ENCODE measurements at places on chromosomes 1 and 21.

DNA sequence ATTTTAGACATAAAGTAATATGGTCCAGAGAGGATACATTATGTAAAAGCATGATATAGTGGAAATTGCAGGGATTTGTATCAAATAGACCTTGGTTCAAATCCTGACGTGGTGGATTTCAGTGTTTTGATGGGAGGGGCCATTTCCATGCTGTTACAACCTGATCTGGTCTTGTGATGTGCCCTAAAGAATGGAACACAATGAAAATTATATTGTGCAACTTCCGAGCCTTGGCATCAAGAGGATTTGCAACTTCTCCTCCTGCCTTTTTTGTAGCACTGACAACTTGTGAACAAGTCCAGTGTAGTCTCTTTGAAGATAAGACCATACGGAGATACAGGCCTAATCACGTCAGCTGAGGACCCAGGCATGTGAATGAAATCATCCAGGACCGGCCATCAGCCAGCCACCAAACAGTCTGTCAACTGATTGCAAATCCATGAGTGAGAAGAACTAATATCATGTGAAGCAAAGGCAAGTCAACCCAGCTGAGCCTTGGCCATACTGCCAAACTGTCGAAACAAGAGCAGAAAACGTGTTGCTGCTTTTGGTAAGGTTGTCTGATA, 412.1 kb downstream of the DPYD start:
- DNase-seq: no peak

GRCh38 chr1:21938732-21939538, 1.8 kb upstream of the HSPG2 start:
- DNase-seq: no peak

GRCh38 chr1:177255411-177255810, 84.7 kb downstream of the BRINP2 start:
- no peak for DNase-seq

DNA sequence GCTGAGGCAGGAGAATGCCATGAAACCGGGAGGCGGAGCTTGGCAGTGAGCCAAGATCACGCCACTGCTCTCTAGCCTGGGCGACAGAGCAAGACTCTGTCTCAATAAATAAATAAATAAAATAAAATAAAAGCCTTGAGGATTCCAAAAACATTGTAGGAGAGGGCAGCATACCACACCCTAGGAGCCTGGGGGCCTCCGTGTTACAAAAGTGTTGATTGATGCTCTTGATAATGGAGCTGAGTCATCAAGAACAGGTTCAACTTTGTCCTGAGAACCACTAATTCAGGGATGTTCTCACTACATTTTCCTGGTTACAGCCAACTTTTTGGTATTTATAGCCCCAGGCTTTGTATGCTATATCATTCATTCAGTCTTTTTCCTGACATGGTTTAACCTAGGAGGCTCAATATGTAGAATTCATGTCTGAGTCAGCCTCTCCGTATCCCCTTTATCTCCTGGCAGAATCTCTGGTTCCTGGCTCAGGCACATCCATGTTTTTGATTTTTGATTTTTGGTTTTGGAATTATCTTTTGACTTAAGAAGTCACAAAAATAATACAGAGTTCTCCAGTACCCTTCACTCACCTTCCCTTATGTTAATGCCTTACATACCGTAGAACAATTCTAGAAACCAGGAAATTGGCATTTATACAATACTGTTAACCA, 69.4 kb downstream of the LRRC8D start:
- DNase-seq: no peak

DNA sequence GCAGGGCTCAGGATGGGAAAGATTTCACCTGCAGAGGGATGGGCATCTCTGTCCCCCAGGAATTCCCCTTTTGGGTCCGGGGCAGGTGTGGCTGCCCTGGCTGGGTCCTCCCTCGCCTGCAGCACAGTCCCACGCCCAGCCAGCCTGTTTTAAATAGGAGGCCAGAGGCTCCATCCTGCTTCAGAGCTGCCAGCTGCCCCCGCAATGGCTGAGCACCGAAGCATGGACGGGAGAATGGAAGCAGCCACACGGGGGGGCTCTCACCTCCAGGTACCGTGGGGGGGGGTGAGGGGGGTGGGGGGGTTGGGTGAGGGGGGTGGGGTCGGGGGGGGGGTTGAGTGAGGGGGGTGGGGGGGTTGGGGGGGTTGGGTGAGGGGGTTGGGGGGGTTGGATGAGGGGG, 3.6 kb downstream of the SCNN1D start:
- no peak for DNase-seq

DNA sequence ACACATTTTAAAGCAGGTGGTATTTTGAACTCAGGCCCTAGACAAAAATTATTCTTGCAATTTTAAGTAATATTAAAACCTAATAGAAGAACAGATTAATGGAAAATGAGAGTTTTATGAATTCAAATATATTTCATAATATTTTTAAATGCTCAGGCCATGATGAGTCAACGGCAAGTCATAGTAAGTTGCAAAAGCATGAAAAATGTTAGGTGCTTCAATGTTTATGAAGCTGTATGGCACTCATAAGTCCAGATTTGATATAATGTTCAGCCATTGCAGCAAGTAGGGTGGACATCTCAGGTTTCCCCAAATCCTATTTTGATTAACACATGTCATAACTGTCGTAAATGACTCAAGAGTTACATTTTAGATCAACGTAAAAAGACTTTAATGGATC, 112.6 kb downstream of the GRIK1 start:
- no peak for DNase-seq

DNA sequence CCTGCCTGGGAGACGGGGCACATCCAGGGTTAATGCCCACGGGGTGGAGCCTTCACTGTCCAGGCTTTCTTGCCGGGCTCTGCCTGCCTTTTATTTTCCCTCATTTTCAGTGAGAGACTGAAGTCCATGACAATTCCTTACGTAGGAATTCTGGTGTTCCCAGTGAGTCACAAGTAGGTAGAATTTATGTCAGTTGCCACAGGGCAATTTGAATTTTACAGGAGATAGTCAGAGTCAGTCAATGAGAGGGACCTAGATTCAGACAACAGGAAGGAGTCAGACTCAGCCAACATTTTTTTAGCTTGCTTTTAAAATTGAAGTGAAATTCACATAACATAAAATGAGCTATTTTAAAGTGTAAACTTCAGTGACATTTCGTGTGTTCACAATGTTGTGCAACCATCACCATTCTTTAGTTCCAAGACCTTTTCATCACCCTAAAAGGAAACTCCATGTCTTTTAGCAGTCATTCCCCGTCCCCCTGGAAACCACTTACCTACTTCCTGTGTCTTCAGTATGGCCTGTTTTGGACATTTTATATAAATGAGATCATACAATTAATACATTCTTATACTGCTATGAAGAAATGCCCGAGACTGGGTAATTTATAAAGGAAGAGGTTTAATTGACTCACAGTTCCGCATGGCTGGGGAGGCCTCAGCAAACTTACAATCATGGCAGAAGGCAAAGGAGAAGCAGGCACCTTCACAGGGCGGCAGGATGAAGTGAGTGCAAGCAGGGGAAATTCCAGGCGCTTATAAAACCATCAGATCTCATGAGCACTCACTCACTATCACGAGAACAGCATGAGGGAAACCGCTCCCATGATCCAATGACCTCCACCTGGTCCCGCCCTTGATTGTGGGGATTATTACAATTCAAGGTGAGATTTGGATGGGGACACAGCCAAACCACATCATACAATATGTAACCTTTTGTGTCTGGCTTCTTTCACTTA, 14.6 kb downstream of the AJAP1 start:
- DNase-seq: no peak

DNA sequence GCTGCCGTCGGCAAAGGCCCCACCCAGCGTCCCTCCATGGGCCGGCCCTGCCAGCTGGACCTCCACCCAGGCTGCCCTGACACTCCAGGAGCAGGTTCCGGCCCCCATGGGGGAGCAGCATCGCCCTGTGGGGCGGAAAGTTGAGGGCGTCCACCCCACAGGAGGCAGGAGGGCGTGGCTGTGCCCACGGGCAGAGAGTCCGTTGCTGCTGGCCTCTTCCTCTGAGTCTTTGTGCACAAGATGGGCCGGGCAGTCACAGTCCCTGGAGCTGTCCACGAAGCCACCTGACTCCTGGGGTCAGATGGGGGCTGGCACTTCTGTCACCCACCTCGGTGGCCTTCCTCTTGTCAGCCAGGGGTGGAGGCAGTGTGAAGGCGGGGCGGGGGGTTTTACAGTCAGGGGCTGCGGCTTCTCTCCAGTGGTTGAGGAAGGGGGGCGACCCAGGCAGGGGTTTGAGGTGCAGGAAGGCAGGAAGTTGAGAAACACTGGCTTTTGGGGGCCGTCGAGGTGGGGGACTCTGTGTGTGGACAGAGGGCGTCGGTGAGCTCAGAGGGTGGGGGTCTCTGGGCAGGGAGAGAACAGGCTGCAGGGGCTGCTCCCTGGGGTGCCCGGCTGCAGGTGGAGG, 67.2 kb upstream of the TTC34 start:
- DNase-seq: no peak

DNA sequence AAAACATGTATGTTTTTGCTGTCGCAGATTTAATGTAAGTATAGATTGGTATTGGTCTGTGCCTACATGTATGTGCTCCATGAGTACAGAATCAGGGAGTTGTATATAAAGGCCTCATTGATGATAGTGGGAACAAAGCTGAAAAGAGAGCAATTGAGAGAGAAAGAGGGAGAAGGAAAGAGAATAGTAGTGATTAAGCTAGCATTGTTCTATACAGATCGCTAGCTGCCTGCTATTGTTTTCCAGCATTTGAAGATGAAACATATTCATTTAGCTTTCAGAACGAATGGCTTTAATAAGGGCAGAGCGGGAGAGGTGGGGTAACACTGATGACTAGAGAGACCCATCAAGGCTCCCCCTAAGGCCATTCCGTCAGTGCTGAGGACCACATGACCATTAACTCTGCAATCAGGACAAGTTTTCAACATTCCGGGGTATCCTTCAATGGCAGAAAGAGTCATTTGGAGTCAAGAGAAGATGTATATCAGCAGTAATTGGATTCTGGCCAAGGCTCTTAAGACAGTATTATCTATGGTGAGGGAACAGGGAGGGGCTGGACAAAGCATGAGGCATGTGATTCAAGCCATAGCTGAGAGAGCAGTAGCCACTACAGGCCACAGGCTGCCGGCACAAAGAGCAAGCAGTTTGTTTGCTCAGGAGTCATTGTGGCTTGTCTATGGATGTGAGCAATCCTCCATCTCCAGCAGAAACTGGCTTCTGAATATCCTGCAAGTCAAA, 176.5 kb downstream of the PBX1 start:
- DNase-seq: no peak

DNA sequence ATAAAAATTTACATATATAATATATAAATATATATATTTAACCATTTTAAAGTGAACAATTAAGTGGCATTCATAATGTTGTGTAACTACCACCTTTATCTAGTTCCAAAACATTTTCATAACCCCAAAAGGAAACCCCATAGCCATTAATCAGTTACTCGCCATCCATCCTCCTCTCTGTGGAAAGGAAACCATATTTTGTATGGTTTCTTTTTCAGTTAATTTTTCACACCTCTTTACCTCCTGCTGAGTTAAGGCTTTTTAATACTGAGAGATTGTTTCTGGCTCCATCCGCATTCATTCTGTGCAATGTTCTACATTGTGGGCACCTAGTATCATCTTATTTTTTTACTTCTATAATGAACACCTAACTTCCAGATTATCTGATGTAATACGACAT, 512.1 kb downstream of the LMO4 start:
- no peak for DNase-seq

DNA sequence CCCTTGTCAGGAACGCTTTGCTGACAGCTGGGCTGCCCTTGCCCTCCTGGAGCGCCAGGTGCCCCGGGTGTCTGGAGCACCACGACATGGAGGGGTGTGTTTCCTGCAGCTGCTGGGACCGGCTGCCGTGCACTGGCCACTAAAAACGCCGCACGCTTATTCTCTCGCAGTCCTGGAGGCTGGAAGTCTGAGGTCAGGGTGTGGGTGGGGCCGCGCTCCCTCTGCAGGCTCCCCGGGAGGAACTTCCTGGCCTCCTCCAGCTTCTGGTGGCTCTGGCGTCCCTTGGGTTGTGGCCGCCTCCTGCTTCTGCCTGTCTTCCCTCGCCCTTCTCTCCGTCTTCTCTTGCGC, 28.0 kb upstream of the PLCH2 start:
- no peak for DNase-seq

- no peak for DNase-seq
Observed at GRCh38 chr1:204350857-204351573, 8.7 kb downstream of the PLEKHA6 start.

DNA sequence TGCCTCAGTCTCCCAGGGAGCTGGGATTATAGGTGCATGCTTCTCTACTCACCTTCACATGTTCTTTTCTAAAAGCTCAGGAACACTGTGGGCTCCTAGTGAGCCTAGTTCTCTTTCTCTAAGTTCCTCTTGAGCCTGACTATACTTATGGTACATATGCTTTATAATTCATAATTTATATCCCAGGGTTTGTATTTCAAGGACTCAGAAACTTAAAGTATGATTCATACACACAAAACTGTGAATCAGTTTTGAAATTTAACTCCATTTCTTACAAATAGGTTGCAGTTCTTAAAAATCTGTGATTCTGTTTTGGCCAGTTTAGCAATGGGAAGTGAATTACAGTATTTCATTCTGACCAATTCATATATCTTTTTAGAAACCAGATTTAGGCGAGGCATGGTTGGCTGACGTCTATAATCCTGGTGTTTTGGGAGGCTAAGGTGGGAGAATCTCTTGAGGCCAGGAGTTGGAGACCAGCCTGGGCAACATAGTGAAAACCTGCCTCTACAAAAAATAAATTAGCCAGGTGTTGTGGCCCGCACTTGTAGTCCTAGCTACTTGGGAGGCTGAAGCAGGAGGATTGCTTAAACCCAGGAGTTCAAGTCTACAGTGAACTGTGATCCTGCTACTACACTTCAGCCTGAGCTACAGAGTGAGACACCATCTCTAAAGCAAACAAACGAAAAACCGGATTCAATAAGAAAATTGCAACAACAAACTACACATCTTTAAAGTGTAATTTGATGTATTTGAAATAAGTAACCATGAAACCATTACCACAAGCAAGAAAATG, 15.6 kb downstream of the RASAL2 start:
- no peak for DNase-seq

DNA sequence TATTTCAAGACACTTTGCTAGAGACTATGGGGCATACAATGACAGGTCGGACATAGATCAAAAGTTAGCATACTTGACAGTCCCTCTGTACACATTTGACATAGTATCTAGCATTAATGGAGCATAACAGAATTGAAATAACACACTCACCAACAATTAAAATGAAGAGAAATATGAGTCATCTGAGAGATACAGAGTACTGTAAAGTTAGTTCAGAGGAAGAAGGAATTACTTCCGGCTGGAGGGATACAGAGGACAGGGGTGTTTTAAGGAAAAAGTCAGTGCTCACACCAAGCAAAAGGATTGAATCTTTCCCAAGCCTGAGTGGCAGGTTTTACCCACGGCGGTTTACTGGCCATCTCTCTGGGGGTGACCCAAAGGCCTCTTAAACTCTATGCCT, 2.4 kb downstream of the ZMYND12 start:
- no peak for DNase-seq

DNA sequence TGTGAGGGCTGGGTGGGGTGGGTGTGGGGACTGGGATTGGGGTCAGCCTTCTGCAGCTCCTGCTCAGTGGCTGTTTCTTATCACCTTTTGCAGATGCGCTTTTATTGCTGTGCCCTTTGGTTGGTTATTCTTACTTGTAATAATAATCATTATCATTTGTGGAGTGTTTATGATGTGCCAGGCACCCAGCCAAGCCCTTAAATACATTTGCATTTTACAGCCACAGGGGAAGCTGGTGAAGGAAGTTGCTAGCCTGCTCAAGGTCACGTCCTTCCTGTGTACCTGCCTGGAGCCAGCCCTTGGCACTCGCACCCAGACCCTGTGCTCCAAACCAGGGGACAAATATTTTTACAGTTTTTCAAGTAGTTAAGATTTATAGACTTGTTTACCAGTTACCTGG, 144.0 kb downstream of the PGBD5 start:
- DNase-seq: no peak
